ENCODE measurements at places on chromosomes 5 and 9.

- no peak for DNase-seq
Measured at GRCh38 chr5:115888027-115888426, 46.3 kb downstream of the AP3S1 start.

GRCh38 chr5:172885597-172886340, 51.7 kb downstream of the ERGIC1 start:
- no peak for DNase-seq

GRCh38 chr5:54087436-54087835, 222.9 kb downstream of the ARL15 start:
- DNase-seq = no peak

DNA sequence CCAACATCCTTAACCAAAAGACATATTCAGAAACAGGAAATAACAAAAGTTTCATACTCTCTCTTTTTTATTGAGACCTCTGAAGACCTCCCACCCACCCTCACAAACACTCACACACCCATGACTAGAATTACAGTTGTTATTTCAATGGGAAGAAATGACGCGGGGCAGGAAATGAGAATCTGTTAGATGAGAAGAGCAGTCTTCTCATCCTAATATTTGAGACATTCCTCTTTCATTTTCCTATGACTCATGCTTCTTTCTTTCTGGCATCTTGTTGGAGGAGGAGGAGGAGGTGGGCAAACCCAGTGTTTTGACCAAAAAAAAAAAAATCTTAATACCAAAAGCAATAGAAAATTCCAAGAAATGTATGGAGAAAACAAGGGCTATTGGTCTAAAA, 179.5 kb upstream of the TARS1 start:
- DNase-seq = no peak

- no peak for DNase-seq
Measured at GRCh38 chr5:93151896-93152295, 429.1 kb downstream of the NR2F1-AS1 start.

DNA sequence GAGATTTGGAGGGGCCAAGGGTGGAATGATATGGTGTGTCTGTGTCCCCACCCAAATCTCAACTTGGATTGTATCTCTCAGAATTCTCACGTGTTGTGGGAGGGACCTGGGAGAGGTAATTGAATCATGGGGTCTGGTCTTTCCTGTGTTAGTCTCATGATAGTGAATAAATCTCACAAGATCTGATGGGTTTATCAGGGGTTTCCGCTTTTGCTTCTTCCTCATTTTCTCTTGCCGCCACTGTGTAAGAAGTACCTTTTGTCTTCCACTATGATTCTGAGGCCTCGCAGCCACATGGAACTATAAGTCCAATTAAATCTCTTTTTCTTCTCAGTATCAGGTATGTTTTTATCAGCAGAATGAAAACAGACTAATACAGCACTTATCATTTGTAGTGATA, 29.5 kb upstream of the SPIN1 start:
- DNase-seq = no peak

GRCh38 chr5:137051161-137051560, 448.0 kb downstream of the SPOCK1 start:
- DNase-seq = no peak

DNA sequence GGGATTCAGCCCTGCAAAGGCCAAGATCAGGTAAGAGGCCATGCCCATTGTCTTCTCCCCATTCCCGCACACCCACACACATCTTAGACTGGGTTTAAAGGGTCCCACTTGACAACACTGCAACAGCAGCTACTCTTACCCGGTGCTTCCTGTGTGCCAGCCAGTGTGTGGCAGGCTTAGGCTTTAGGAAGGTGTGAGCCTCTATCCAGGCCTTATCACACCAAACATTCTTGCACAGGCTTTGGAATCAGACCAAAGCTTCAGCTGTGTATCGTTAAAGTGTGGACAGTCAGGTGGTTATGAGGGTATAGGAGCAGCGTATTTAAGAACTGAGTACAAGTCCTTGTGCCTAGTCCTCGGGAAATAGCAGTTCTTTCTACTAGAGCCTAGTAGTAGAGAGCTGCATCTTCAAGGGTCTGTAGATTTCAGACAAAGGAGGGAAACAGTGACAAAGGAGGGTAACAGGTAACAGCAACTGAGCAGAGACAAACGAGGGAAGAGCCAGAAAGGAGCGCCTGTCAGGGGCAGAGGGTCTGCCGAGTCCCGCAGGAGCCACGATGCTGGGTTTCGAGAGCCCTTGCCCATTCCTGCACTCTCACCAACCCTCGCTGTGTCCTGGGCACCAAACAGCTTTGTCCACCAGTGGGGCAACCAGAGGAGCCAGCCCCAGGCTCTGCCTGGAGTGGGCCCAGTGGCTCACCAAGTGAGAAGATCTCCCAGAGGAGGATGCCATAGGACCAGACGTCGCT, 30.9 kb downstream of the CSF1R start:
- no peak for DNase-seq

- no peak for DNase-seq
Measured at GRCh38 chr9:6672118-6672517, 26.6 kb upstream of the GLDC start.

- DNase-seq = no peak
Measured at GRCh38 chr5:159736844-159737243, 179.4 kb upstream of the ADRA1B start.

- DNase-seq = no peak
Measured at GRCh38 chr5:128397876-128398275, 140.2 kb downstream of the FBN2 start.

GRCh38 chr5:7857926-7858632, 7.1 kb upstream of the CFAP90 start:
- no peak for DNase-seq

DNA sequence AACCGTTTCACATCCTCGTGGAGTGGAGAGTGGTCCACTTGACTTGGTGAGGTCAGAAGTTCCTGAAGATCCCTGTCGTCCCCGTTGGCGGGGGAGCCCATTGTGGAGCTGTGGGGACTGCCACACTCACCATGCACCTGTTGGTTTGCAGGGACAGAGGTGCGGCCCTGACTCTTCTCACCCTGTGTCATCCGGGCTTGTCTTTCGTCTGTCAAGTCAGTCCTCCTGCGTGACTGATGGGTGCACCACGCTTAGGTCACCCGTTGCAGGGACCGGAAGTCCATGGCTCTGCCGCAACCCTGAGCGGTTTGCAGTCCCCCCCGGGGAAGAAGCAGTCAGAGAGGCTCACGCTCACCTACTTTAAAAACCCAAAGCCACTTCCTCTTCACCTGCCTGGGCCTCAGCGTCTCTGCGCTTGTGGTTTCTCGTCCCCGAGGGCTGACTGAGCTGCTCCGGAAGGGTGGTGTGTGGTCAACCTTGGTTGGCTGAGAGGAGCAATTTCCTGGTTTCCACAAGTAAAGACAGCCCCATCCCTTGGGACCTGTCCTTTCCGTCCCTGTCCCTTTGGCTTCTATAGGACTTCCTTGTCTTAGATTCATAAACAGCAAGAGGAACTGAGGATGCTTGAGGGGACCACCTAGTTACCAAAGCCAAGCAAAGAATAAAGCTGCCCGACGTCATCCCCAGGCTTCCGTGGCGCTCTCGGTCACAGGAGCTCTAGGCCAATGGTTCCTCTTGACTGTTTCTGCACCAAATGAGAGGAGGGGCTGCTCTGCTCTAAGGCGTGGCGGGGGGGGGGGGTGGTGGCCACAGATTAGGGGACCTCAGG, 53.2 kb downstream of the USP20 start:
- DNase-seq = peak; percentile 80

DNA sequence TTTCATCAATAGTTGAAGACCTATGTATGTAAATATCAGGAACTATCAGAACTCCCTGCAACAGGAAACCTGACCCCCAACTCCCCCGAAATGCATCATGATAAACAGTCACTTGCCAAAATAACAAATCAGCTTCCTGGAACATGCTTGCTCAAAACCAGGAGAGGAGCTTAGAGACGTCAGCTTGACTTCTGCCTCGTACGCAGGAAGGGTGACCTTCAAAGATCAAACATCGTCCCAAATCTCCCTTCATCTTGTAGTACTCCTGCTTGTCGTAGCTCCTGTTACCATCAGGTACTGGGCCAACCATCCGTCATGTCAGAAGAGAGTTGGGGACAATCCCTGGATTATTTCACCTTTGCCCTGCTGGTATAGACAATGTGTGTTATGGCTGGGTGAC, 396.1 kb downstream of the GADD45G start:
- DNase-seq = no peak

DNA sequence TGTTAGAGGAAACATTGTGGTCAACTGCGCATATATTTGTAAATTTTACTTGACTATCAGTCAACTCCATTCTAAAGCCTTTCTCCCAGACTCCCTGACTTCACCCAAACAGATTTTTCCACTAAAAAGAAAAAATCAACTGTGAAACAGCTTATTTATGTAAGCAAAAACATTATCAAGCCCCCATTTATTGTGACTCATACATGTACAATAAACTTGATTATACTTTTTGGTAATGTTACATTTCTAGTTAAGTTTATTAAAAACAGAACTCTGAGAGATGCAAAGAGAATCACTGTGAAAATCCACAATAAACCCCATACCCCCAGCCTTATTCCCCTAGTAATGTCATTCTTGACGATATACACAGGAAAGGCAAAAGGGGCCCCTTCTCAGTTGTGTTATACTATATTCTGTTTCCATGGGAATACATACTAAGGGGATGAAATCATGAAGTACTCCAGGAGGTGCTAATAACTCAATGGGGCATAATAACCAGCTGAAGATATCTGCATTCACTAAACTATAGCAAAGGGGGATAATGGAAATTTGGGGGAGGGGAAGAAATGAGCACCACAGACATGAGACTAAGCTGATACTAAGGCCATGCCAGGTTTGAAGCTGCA, 616.0 kb downstream of the ACTL7B start:
- no peak for DNase-seq

DNA sequence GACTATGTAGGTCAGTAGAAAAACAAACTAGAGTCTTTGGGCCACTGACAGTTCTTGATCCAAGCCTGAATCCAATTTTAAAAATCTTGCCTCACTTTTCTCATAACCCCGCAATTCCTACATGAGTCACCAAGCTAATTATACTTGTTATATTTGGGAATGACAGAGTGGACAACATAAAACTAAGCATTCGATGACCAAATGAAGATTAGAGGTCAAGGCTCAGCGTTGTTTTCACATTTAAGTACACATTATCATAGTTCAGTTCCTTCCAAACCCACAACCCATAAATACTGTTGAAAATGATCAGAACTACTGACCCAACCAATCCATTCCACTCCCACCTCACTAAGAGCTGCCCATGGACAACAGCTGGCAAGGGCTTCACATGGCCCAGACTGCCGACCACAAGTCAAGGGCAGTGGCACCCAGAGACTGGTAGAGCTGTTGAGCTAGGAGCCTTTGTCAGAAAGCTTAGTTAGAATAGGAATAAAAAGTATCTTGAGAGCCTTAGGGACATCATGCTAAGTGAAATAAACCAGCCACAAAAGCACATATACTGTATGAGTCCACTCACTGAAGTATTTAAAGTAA, 64.2 kb downstream of the MYO10 start:
- no peak for DNase-seq

GRCh38 chr5:122844910-122845228, 544 bp upstream of the SNX24 start:
- DNase-seq = peak; percentile 16

DNA sequence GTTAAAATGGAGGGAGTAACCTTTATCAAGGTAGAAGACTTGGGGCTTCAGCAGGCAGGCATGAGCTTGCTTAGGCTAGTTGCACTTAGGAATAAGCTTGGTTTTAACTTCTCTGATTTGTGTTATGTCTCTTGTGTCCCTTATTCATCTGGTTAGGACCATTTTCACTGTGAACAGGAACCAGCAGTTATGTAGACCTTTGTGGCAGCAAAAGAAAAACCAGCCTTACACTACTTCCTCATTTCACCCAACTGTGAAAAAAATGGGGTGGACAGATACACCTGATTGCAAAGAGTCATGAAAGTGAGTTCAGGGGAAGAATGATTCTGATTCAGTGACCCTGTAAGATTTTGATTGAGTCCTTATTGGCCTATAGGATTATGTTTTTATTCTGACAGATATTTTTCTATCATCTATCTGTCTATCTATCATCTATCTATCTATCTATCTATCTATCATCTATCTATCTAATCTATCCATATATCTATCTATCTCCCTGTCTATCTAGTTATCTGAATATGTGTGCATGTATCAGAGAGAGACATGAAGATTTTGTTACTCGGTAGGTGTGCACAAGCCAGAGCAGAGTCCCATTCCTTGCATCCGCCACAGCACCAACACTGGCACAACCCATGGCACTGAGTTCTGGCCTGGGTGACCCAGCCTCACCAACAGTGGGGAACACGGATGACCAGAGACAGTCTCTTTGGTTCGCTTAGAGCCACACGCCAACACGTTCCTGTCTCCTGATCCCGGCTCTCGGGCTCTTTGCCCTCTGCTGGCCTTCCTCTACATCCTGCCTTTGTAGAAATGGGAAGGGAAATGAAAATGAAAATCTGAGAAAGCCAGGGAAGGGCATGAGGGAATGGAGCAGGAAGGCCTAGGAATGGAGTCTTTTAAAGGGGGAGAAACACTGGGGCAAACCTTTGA, 1.3 kb upstream of the ZNF366 start:
- no peak for DNase-seq

DNA sequence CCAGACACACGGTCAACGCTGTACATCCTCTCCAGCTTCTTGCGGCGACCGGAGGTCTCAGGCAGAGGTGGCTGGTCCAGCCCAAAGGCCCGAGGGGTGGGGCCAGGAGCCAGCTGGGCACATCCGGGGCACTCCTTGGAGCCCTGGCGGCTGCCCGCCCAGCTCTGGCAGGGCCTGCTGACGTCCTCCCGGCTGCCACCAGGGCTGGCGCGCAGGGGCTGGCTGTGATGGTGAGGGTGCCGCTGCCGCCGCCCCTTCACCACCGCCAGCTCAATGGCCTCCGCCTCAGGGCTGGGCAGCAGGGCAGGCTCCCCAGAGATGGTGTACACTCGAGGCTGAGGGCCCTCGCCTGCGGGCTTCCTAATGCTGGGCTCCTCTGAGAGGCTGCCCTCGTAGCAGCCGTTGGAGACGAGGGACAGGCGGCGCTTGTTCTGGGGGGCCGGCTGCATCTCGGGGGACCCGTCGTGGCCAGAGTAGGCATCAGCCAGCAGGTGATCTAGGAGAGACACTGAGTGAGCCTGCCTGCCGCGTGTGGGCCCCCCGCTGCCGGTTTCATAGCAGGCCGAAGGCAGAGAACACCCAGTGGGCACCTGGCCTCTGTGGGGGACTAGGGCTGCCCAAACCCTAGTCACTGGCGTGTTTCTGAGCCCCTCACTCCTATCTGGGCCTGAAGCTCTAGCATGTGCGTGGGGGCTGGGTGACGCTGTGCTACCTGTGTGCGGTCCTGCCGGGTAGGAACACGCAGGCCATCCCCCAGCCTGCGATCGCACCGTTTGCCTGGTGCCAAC, 1.5 kb downstream of the NSMF start:
- DNase-seq = no peak

GRCh38 chr9:1726993-1727759, 288.0 kb upstream of the SMARCA2 start:
- no peak for DNase-seq

- DNase-seq = no peak
Measured at GRCh38 chr9:124206391-124206790, 51.4 kb upstream of the NEK6 start.

- no peak for DNase-seq
Measured at GRCh38 chr9:10130061-10130675, 482.6 kb downstream of the PTPRD start.

All from activated B cell treated with CpG ODN at 0.5 μM for 24 hours (primary cell).